ENCODE measurements at places on chromosomes 13 and 19.

DNA sequence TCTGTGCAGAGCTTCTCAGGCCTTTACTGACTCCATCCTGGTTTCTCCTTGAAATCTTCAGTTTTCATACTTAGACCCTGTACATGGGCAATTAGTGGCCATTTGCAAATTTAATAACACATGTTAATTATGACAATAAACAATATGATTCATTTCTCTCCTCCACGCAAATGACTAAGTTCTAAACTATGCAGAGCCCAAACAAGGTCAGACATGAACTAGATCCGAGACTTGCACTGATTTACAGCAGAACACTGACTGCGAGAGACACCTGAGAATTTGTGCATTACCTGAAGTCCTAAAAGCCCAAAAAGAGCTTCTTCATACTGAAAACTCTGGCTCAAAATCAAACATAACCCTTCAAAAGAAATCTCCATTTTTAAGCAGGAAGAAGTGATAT lies 521.8 kb downstream of the MYO16 start:
- no peak for DNase-seq

GRCh38 chr13:95349267-95349666 lies 48.0 kb upstream of the ABCC4 start:
- DNase-seq, result no peak

DNA sequence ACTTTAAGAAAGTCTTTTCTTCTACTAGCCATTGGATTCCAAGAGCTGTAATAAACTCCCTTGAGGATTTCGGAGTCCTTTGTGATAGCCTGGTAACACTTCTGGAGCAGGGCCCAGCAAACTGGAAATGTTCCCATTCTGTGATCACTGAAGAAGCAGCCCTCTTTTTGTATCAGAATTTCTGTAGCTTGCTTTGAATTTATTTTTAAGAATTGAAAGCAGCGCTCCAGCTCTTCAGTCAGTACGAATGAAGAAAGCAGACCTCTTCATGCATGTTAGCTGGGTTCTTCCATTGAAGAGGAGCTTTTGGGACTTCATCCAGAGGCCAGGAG lies 141.5 kb downstream of the AKAP11 start:
- no peak for DNase-seq

DNA sequence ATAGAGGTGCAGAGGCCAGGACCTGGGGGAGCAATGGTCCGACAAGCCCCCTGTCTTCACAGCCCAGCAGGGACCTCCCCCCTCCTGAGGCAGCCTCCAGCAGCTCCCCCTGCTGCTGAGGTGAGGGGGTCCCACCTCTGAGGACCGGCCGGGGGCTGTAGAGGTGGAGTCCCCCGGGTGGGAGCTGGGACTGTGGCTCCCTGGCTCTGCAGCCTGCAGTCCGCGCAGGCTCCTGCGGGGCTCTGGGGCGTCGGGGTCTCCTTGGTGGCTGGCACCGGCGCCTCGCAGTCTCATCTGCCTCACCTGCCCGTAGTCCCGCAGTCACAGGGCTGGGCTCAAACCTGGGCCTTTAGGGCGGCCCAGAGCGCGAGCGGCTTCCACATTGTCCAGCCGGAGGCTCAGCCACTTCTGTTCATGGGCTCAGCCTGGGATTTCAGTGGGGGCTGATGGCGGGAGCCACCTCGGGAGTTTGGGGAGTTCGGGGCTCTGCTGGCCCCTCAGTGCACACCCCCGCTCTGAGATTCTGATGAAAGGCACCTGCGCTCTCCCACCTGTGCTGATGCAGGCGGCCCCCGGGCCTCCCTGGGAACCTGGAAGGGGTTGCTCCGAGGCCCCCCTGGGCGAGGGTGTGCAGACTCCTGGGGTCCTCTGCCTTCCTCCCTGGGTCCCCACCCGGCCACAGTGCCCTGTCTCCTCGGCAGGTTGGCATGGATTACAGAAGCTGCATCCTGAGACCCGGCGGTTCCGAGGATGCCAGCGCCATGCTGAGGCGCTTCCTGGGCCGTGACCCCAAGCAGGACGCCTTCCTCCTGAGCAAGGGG lies 7.0 kb upstream of the ZNF554 start:
- DNase-seq, result no peak

DNA sequence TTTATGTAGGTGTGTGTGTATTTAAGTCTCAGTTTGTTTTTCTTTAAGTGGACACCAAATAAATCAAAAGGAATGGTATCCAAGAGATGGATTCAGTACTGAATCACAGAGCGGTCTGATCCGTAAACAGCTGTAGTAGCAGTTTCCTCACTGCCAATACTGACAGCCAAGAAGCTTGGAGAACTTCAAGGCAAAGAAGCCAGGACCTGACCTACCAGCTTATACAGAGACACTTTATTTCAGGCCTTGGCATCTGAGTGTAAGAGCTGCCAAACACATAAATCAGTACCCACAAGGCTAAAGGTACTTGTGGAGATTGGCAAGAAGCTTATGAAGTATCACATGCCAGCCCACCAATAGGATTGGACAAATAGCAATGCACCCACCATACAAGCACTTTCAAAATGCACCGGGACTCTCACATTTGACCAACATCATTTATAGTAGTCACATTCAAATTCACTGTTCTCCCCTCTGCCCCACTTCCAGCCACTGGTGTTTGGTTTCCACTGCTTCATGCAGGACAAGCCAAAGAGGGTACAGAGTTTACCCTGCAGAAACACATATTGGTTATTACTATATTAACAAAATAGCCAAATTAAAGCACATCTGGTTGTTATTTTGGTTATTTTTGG lies 357.9 kb downstream of the KLF12 start:
- DNase-seq, result no peak

DNA sequence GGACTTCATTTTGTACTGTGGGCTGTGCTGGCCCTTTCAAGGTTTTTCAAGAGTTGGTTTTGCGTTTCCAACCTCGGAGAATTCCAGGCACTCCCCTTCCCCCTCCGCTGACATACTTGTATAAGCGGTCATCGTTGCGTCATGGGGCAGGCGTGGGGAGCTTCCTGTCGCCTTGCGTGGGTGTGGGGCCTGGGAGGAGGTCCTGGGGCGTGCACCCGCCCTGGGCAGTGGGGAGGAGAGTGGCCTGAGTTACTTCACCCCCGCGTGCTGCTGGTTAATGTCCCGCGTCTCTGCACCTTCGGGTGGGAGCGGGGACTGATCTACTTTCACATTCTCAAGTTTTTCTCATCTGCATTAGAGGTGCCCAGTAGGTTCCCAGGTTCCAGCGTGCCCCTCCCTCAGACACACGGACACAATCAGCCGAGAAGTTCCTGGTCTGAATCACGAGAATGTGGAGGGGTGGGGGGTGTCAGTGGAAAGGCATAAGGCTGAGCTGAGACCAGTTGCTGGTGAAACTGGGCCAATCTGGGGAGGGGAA lies 4.1 kb downstream of the IER2 start:
- DNase-seq, result peak; percentile 42

GRCh38 chr13:110616103-110617101 lies 1.1 kb downstream of the NAXD start:
- no peak for DNase-seq

- no peak for DNase-seq
Measured at GRCh38 chr13:28497143-28497876, 2.4 kb upstream of the FLT1 start.

DNA sequence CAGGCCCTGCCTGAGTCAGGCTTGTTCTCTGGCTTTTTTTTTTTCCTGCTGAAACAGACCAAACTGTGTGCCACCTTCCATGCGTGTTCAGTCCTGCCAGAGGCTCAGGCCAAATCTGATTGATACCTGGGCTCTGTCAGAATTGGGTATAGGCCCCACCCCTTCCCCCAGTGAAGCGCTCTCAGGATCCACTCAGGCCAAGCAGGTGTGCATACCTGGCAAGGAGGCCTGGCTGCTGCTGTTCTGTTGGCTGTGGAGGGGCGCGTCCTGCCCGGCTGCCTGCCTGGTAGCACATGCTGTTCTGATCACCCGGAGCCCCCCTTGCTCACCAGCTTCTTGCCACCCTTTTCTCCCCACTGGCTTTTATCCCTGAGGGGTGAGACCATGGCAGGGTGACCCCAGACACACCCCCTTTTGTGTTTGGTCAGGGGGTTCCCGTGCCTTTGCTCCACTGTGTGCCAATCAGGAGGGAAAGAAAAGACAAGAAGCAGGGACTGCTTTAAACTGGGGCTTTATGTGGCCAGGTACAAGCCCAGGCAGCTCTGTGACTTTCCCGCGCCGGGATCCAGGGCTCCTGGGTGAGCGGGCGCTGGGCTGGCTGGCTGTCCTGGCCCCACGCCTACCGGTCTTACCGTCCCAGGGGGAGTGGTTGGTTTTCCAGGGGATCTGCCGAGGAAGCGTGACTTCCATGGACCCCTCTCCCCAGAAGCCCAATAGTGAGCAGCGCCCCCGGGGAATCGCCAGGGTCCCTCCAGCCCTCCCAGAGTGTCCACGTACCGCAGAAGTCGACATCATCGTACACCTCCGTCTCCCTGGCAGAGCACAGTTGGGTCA lies 12.7 kb downstream of the PRAM1 start:
- DNase-seq, result no peak

DNA sequence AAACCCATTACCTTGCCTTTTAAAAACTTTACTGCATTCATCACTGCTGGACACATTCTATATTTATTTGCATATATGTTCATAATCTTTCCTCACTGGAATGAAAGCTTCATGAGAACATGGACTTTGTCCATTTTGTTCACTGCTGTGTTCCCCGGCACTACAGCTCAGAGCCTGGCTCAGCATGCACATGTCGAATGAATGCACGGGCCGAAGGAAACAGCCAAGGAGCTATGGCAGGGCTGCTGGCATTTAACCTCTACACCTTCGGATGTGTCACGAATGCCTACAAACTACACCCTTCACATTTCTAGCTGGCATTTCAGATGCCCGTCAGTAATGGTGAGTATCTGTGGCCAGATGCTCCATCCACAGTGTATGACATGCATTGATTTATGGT lies 7.6 kb downstream of the MTIF3 start:
- no peak for DNase-seq

Data from NCI-H2171 (cell line).